ENCODE measurements at places on chromosomes 4 and X.
A peak's percentile ranks its signal among the peaks of the same experiment; 100 is the strongest.

GRCh38 chr4:144176476-144176875 lies 36.0 kb upstream of the GYPA start:
- no peak overlapping the region for H3K4me3 ChIP-seq
- H3K4me1 ChIP-seq = no peaks in the 10 kb centered on the region
- DNase-seq = no peak
- no peak overlapping the region for H3K27ac ChIP-seq
- peaks cover 5% of the 10 kb centered on the region for H3K27me3 ChIP-seq

DNA sequence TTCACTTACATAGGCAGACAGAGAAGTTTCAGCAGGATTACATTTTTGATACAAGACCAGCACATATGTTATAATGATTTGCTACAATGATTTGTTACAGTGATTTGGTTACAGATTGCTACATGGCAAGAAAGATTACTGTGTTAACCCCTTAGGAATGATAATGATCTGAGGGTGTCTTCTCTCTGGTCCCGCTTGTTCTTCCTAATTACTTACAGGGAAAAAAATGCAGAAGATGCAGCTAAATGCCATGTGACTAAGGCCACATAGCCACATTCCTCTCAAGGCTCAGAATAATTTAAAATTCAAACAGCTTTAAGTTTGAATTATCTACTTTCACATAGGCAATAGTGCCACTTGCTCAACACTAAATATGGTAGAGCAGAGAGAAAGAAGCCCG lies 9.7 kb upstream of the LAP3 start:
- H3K4me1 ChIP-seq = peaks cover 11% of the 10 kb centered on the region
- H3K27ac ChIP-seq = peak overlapping the region; percentile 8
- peaks cover 8% of the 10 kb centered on the region for H3K27me3 ChIP-seq
- peak; percentile 19 for DNase-seq
- H3K36me3 ChIP-seq = no peaks in the 10 kb centered on the region
- no peak overlapping the region for H3K4me3 ChIP-seq

- no peak overlapping the region for H3K4me3 ChIP-seq
- no peak overlapping the region for H3K27ac ChIP-seq
- H3K36me3 ChIP-seq = no peaks in the 10 kb centered on the region
These were observed 6.1 kb upstream of the HCCS start for GRCh38 chrX:11105080-11105479.

DNA sequence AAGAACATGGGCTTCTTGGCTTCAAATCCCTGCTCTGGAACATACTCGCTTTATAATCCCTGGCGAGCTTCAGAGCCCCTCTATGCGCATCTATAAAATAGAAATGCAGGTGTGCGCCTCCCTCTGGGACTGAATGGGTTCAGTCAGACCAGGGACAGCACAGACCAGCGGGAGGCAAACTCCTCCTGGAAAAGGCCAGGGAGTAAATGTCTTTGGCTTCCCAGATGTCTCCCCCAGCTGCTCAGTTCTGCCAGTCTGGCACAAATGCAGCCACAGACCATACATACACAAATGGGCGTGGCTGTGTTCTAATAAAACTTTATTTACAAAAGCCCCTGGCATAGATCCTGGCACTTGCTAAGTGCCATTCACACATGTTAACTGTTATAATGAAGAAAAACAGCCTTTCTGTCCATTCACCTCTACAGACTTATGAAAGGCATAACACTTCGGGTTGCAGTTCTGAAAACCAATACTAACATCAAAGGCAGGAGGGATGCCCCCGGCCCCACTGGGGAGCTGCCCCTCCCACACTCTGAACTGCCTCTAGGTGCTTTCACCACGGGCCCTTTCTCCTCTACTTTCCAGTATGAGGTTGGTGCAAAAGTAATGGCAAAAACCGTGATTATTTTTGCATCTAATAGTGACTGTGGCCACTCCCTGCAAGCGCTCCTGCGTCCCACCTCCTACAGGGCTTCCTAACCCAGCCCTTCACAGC lies 4.6 kb downstream of the JAKMIP1 start:
- no peak overlapping the region for H3K4me3 ChIP-seq
- no peaks in the 10 kb centered on the region for H3K36me3 ChIP-seq
- H3K27me3 ChIP-seq = peaks cover 25% of the 10 kb centered on the region
- DNase-seq = no peak

GRCh38 chr4:158080354-158080753 lies 92.5 kb downstream of the GASK1B start:
- H3K27ac ChIP-seq = no peak overlapping the region
- peaks cover 5% of the 10 kb centered on the region for H3K27me3 ChIP-seq
- no peak overlapping the region for H3K4me3 ChIP-seq
- no peak for DNase-seq
- no peaks in the 10 kb centered on the region for H3K4me1 ChIP-seq
- no peaks in the 10 kb centered on the region for H3K36me3 ChIP-seq

- H3K27me3 ChIP-seq = peaks cover 2% of the 10 kb centered on the region
- no peak for DNase-seq
- H3K4me1 ChIP-seq = peaks cover 24% of the 10 kb centered on the region
- no peak overlapping the region for H3K27ac ChIP-seq
- H3K4me3 ChIP-seq = no peak overlapping the region
- no peaks in the 10 kb centered on the region for H3K36me3 ChIP-seq
These were observed 96.3 kb downstream of the MAML3 start for GRCh38 chr4:140057701-140058100.

DNA sequence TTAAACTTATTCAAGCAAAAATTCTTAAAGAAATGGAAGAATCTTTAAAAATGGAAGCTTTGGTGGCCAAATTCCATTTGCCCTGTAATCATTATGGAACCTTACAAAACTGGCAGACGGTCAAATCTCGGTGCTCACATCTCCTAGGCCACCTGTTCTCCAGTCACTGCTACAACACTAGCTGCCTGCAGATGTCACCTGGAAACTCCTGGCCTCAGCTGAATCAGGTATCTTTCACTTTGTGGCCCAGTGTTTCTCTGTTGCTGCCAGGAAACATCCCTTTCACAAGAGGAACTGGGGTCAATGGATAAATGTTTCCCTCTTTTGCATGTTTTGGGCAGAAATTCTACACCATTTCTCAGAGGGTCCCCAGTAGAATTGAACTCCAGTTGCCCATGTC lies 4.2 kb upstream of the CXCL3 start:
- H3K4me1 ChIP-seq = peaks cover 73% of the 10 kb centered on the region
- H3K4me3 ChIP-seq = no peak overlapping the region
- no peak overlapping the region for H3K27ac ChIP-seq
- no peaks in the 10 kb centered on the region for H3K27me3 ChIP-seq
- no peak for DNase-seq
- peaks cover 13% of the 10 kb centered on the region for H3K36me3 ChIP-seq

DNA sequence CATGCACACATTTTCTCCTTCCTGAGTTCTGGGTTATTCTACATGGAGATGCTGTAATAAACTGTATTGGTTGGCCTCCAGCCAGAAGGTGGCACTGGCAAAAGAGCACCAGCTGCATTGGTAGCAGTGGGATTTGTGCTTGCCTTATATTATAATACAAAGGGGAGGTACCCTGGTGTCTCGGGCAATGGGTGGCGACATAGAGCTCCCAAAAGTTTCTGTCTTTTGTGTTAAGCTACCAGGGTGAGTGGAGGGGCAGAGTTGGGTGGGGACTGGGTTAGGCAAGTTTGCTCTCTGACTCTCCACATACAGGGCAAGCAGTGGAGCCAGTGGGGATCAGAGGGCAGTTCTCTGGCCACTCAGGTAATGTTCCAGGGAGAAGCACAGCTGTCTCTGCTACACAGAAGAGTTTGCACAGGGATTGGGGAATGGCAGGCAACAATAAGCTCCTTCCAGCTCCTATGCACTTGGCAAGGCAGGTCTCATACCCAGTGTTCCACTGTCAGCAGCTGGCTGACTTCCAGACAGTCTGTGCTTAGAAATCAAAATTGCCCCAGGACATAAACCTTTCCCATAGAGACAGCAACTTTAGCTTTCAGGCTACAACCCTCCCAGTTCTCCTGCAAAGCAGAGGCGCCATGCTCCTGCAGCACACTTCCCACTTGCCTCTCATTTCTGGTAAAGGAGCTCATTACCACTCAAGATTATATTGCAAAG lies 463.9 kb upstream of the PCDH7 start:
- H3K27ac ChIP-seq = no peak overlapping the region
- no peaks in the 10 kb centered on the region for H3K4me1 ChIP-seq
- H3K36me3 ChIP-seq = no peaks in the 10 kb centered on the region
- DNase-seq = no peak

DNA sequence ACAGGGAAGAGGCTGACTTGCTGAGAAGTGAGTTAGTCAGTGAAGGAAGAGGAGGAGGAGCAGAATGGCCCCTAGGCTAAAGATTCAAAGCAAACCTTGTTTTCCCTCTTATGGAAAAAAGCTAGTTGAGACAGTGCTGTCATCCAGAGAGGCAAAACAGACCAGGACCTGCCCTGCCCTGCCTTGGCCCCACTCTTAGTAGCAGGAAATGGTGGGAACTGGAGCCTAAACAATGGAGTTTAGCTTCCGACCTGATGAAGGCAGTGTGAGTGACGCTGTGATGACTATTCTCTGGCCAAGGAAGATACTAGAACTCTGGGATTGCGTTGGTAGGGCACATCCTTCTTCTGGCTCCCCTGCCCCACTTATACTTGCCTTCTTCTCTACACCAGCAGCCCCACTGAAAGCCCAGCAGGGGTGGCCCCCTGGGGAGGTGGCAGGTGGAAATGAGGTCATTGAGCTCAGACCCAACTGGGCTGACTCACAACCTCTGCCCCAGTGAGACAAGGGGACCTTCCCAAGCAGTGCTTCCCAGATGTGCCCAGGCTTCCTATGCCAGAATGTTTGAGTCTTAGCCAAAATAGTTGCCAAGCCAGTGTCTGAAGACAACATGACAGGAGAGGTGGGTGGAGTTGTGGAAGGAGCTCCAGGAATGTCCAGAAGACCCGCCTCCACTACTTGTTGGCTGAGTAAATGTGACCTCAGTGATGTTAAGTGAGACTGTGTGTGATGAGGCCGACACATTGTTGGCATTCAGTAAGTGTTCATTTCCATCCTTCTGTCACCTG lies 38.8 kb downstream of the MSN start:
- H3K36me3 ChIP-seq = peaks cover 11% of the 10 kb centered on the region
- peak; percentile 79 for DNase-seq
- H3K27ac ChIP-seq = peak overlapping the region; percentile 93
- peaks cover 63% of the 10 kb centered on the region for H3K4me1 ChIP-seq
- H3K27me3 ChIP-seq = no peaks in the 10 kb centered on the region

DNA sequence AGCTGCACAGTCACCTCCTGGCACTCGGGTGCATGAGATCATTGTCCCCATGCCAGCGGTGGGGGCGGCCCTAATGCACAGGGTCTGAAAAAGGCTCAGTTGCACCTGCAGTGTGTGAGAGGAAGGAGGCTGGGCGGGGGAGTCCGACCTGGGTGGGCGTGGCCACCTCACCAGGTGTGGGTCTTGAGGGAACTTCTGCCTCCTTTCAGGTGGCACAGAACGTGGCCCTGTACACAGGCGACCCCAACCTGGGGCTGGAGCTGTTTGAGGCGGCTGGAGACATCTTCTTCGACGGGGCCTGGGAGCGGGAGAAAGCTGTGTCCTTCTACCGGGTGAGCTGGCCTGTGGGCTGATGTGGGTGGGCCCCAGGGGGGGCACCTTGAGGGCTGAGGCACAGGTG lies 34.3 kb upstream of the HTRA3 start:
- no peak overlapping the region for H3K27ac ChIP-seq
- peaks cover 9% of the 10 kb centered on the region for H3K4me1 ChIP-seq
- H3K4me3 ChIP-seq = no peak overlapping the region
- no peaks in the 10 kb centered on the region for H3K36me3 ChIP-seq
- H3K27me3 ChIP-seq = peaks cover 4% of the 10 kb centered on the region

- H3K4me3 ChIP-seq = no peak overlapping the region
- peaks cover 33% of the 10 kb centered on the region for H3K36me3 ChIP-seq
- DNase-seq = no peak
- no peak overlapping the region for H3K27ac ChIP-seq
- no peaks in the 10 kb centered on the region for H3K27me3 ChIP-seq
- peaks cover 13% of the 10 kb centered on the region for H3K4me1 ChIP-seq
These were observed 14.5 kb downstream of the CYP2U1 start for GRCh38 chr4:107945809-107946208.

DNA sequence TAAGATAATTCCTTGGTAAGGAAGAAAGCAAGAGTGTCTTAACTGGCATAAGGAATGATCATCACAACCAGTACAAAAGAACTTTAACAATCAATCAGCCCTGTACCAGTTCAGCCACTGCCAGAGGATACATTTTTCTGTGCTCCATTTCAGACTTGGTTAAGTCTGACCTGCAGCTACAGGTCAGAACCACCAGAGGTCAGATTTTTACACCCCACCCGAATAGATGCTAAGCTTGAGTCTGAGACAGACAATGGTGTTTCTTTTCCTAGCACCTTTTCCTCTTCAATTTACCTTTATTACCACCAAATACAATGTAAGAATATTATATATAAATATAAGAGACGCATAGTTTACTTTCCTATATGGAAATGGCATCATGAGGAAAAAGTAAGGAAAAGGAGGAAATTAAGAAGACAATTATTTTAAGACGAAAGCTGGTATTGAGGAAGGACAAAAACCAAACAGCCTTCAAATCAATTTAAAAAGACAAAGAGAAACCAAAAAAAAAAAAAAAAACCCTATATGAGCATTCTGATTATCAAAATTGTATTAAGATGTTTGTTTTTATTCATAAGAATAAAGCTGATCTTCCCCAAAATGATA lies 215.3 kb upstream of the TTC29 start:
- H3K27me3 ChIP-seq = no peaks in the 10 kb centered on the region
- H3K27ac ChIP-seq = no peak overlapping the region
- peaks cover 10% of the 10 kb centered on the region for H3K4me1 ChIP-seq
- no peaks in the 10 kb centered on the region for H3K36me3 ChIP-seq
- no peak overlapping the region for H3K4me3 ChIP-seq

GRCh38 chr4:19319607-19320006 lies 932.1 kb upstream of the SLIT2 start:
- H3K27ac ChIP-seq = no peak overlapping the region
- DNase-seq = no peak
- no peak overlapping the region for H3K4me3 ChIP-seq
- H3K27me3 ChIP-seq = no peaks in the 10 kb centered on the region

DNA sequence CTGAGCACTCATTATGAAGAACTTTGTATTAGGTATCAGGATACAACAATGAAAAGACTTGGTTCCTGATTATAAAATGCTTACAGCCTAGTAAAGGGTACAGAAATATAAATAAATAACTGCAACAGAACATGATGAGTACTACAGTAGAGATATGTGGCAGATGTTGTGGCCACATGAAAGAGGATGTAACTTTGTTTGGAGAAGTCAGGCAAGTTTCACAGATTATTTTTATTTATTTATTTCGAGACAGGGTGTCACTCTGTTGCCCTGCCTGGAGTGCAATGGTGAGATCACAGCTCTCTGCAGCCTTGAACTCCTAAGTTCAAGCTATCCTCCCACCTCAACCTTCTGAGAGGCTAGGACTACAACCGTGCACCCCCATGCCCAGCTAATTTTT lies 15.8 kb upstream of the UBE2K start:
- H3K4me1 ChIP-seq = no peaks in the 10 kb centered on the region
- peaks cover 2% of the 10 kb centered on the region for H3K27me3 ChIP-seq
- H3K36me3 ChIP-seq = no peaks in the 10 kb centered on the region
- DNase-seq = no peak

DNA sequence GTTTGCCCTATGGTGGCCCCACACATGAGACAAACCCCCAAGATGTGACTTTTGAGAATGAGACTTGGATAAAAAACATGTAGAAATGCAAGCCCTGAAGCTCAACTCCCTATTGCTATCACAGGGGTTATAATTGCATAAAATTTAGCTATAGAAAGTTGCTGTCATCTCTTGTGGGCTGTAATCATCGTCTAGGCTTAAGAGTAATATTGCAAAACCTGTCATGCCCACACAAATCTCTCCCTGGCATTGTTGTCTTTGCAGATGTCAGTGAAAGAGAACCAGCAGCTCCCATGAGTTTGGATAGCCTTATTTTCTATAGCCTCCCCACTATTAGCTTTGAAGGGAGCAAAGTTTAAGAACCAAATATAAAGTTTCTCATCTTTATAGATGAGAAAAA lies 14.6 kb downstream of the ALB start:
- no peak for DNase-seq
- H3K27me3 ChIP-seq = peaks cover 2% of the 10 kb centered on the region
- no peaks in the 10 kb centered on the region for H3K36me3 ChIP-seq
- no peak overlapping the region for H3K4me3 ChIP-seq
- H3K27ac ChIP-seq = no peak overlapping the region
